ENCODE measurements at places on chromosomes 16 and 17.

DNA sequence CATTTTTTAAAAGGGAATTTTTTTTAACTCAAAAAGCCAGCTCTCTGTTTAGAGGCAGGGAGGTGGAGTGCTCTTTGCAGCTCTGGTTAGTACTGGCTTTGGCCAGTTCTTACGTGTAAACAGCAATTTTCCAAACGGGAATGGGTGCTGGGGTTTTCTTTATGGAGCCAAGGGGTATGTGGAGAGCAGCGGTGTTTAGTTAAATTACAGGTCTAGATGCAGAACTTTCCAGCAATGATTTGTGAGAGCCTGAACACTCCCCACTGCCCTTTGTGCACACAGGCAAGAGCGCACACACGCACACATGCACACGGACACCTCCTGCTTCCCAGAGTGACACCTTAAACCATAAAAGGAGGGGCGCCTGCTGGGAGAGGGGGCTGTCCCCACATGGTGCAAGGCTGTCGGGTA lies 140.2 kb downstream of the MSI2 start:
- peak; percentile 84 for DNase-seq

- DNase-seq = no peak
Measured at GRCh38 chr17:51097708-51098446, 22.8 kb downstream of the SPAG9 start.

DNA sequence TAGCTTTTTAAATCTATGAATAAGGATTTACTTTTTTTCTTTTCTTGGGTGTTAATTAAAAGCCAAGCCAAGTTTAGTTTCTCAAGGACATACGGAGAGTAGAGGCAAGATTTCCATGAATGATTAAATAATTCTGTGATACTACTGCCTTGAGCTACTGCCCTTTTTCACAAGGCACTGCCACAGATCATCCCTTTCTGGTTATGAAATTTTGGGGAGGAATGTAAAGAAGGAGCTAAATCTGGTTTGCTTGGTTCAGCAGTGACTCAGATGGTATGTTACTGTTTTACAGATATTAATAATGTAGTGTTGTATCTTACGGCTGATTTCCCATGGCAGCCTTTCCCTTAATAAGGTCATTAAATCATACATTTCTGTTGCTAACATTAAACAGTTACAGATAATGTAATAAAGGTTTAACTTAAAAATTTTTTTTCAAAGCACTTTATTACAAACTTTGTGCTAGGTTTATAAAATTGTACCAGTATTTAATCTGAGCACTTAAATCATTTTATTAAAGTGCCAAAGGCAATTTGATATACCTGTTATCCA lies 2.6 kb downstream of the WSB1 start:
- no peak for DNase-seq

GRCh38 chr16:66515596-66516508 lies 34.1 kb downstream of the TK2 start:
- DNase-seq = no peak

- no peak for DNase-seq
Measured at GRCh38 chr17:35645923-35646322, 58.8 kb downstream of the AP2B1 start.

GRCh38 chr17:4214157-4214556 lies 49.6 kb downstream of the ANKFY1 start:
- DNase-seq = no peak

- peak; percentile 91 for DNase-seq
Measured at GRCh38 chr17:30104575-30105339, 11.9 kb upstream of the NSRP1 start.

- DNase-seq = peak; percentile 41
Measured at GRCh38 chr17:39225959-39226683, 376 bp upstream of the STAC2 start.

- no peak for DNase-seq
Measured at GRCh38 chr17:63768433-63768832, 5.0 kb downstream of the CCDC47 start.

DNA sequence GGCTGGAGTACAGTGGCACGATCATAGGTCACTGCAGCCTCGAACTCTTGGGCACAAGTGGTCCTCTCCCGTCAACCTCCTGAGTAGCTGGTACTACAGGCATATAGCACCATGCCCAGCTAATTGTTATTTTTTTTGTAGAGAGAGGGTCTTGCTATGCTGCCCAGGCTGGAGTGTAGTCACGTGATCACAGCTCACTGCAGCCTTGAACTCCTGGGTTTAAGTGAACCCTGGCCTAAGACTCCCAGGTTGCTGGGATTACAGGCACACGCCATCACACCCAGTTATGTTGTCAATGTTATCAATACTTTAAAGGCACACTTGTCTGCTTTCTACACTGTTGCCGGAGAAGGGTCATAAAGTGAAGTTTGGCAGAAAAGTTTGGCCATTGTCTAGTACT lies 22.0 kb upstream of the LASP1NB start:
- DNase-seq = no peak

- no peak for DNase-seq
Measured at GRCh38 chr17:49870298-49870697, 22.4 kb upstream of the TAC4 start.

- no peak for DNase-seq
Measured at GRCh38 chr17:76024353-76024752, 2.8 kb downstream of the EVPL start.

GRCh38 chr16:54652201-54652770 lies 278.4 kb upstream of the IRX5 start:
- DNase-seq = no peak

DNA sequence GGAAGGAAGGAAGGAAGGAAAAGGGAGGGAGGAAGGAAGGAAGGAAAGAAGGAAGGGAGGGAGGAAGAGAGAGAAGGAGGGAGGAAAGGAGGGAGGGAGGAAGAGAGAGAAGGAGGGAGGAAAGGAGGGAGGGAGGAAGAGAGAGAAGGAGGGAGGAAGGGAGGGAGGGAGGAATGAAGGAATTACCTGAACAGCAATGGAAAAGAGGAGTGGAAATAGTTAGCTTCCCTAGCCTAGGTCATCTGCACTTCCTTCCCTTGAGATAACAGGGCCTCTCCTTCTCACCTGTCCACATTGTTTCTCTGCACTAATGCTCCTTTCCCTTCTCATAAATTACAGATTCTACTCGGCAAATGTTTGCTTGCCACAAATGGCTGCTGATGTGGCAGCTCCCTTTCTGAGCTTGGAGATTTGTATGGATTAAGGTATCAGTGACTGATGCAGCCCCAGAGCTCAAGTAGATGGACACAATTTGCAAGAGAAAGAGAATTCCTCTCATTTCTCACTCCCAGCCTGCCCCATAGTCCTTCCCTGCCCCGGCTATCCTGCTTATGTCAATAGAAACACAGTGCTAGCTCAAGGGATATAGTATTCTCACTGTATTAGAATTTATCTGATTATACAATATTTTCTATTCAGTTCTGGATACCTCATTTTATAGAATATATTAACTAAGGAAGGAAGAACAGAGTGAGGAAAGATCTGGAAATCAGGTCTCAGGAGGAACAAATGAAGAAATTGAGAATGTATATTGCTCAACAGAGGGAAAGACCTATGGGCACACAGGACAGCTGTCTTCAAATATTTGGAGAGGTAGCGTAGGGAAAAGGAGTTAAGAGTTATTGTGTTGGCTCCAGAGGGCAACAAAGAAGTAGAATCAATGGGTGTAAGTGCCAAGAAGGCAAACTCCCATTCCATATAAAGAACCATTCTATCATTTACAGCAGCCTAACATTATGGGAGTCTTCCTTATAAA lies 14.6 kb downstream of the HOXB1 start:
- no peak for DNase-seq

DNA sequence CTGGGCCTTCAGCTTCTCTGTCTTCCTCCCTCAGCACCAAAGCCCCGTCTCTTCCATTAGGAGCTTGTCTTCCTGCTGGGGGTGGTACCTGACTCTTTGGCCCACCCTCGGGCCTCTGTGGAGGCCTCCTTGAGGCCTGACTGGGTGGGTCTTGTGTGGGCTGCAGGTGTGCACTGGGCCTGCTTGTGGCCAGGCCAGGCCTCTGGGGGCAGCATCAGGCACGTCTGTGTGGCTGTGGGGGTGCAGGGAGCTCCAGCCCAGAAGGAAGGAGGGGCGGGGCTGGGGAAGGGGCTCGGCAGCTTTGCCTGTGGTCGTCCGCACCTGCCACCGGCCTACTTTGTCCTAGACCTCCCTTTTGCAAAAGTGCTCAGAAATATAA lies 7.0 kb downstream of the PIGQ start:
- no peak for DNase-seq

DNA sequence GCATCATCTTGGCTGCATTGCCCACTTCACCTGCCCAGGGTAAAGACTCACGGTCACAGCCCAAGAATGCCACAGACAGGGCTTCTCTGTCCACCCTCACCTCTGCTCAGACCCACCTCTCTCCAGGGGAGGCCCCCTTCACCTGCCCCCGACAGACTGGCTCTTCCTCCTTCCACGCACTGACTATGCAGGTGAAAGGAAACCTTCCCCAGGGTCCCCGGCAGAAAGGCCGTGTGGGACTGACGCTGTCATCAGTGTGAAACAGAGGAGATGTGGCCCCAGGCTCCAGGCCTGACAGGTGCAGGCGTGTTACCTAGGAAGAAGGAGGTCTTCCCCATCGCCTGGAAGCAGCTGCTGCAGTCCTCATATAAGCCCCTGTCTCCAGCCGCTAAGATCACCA lies 9.3 kb upstream of the ROGDI start:
- no peak for DNase-seq

GRCh38 chr17:59762049-59762823 lies 54.8 kb downstream of the VMP1 start:
- no peak for DNase-seq

GRCh38 chr16:80569440-80570105 lies 28.8 kb downstream of the DYNLRB2 start:
- no peak for DNase-seq

- DNase-seq = no peak
Measured at GRCh38 chr17:63421681-63422645, 24.1 kb downstream of the CYB561 start.

- DNase-seq = no peak
Measured at GRCh38 chr16:11966173-11966572, 1.2 kb downstream of the TNFRSF17 start.

DNA sequence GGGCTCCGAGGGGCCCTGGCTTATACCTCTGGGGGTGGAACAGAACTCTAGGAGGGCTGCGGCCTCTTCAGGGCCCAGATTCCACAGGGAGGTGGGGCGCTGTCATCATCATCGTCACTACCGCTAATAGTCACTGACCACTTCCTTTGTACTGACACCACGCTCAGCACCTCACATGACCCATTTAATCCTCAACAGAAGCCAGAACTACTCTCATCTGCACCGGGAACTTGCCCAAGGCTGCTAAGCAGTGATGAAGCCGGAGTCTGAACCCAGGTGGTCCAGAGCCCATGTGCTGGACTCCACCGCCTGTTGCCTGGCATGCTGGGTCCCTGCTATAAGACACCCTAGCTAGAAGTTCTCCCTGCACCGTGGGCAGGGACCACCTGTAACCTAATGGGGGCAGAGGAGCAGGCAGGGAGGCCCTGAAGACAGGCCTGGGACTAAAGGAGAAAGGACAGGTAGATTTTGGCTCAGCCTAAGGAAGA lies 12.0 kb downstream of the UNC13D start:
- no peak for DNase-seq

DNA sequence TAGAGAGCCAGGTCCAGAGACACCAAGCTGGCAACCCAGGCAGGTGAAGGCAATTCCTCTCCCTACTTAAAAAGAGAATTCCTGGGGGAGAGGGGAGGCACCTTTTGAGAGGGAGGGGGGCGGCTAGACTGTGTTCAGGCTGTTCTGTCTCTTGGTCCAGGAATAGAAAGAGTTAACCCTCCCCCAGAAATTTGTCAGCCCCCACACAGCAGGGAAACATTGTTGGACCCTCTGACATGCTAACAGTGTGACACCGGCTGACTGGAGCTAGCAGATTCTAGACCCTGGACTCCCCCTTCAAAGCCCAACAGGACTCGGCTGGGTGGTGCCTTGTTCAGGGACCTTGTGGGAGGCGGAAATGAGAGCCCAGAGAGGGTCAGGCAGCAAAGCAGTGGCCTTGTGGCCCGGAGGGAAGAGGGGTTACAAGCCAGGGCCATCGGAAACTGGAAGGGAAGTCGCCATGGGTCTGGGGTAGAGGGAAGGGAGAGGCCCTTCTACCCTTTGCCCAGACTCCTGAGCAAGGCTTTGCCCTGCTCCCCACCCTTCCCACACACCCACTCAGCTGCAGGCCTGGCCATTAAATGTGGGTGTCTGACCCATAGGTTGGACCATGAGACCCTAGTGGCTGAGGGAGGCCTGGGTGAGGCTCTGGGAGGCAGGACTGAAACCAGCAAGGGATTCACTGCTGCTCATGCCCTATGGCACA lies 44.6 kb downstream of the RAI1 start:
- no peak for DNase-seq

DNA sequence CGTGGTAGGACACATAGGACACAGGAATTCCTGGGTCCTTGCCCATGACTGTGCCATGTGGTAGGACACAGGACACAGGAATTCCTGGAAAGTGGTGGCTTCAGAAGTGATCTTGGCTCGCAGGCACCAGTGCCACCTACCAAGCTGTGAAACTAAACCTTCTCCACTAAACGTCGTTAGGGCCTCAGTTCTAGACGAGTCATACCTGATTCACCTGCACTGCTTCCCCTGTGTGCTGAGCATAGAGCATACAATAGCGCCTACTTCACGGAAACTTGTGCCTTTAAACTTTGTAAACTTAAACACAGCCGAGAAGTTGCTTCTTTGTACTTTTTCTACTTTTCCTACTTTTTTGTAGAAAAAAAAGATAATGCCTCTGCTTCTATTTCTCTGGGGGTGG lies 4.8 kb downstream of the SOX8 start:
- no peak for DNase-seq

DNA sequence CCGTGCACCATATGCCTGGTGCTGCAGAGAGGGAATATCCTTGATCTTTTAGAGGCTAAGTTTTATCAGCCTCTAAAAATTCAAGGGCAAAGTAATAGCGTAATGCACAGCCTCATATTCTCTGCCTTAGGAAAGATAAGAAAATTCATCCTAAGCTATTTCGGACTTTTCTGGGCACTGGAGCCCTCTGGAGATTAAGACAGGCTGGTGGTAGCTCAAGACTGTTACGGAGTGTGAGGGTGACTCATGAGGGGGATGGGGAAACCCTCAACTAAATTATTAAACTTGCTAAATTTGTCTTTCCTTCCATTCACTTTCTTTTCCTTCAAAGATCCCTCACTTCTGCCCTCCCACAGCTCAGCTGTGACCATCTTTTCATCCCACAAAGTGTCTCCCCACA lies 73.3 kb downstream of the RPH3AL start:
- DNase-seq = no peak

DNA sequence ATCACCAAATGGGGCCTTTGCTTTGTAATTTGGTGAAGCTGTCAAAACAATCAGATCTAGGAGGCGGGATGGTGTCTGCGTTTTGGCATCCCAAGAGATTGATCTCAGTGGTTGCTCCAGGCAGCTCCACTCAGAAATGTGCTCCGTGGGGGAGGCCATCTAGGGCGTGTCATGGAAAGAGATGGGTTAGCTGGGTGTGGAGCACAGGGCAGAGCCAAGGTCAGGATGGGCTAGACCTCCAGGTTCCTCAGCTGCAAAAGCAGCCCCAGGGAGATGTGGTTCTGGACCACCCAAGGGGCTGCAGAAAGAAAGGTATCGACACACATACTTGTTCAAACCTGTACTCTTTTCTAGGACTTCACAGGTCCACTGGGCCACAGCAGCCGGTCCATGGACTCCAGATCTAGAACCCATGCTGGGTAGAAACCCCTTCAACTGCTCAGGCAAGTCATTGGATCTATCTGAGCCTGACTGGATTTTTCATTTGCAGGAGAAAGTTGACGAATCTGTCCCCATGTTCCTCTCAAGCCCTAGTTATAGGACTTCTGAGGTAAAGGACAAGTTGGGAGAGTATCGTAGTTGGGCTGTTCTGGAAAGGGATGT lies 270.2 kb upstream of the RPL38 start:
- no peak for DNase-seq

Measured in NCI-H1092 treated with DMSO at 0.1 percent for 48 hours (cell line).